ENCODE measurements at places on chromosomes 5 and 9. TPM values are rescaled to one million over a fixed set of nuclear protein-coding genes. Genes with fewer than 3 reads are reported as not detected.

- H3K4me3 ChIP-seq = no peak overlapping the region
- no peaks in the 10 kb centered on the region for H3K27me3 ChIP-seq
- DNase-seq = no peak
- no peaks in the 10 kb centered on the region for H3K36me3 ChIP-seq
- no peak overlapping the region for H3K27ac ChIP-seq
These were observed 178.7 kb downstream of the FAM170A start for GRCh38 chr5:119808024-119808423.

DNA sequence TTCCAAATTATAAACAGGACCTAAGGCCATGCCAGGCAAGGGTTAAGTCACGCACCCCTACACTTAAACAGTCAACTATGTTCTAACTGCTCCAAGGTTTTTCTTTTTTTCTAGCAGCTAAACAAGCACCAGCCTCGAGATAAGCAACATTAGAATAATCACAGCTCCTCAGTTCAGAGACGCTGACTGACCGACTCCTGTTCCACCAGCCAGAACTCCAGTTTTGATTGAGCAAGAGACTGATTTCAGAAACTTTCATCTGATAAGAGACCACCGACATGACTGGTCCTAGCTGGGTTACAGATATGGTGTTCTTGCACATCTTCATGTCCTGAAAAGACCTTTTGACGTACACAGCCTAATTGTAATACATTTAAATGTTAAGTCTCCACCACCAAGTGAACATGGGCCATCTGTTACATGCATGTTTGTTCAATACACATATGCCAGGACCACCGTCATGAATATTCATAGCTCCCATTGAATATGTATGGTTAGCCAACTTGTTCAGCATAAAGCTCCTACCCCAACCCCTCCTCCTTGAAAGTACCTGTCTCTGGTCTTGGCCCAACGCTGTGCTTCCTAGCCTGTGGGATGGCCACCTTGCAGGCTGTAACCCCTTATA is 23.7 kb upstream of the OTULINL start:
- H3K4me1 ChIP-seq = no peaks in the 10 kb centered on the region
- H3K4me3 ChIP-seq = no peak overlapping the region
- no peak overlapping the region for H3K27ac ChIP-seq
- no peaks in the 10 kb centered on the region for H3K36me3 ChIP-seq
- no peak for DNase-seq
- H3K27me3 ChIP-seq = no peaks in the 10 kb centered on the region

GRCh38 chr9:7533376-7534090 is 266.0 kb downstream of the DMAC1 start:
- no peaks in the 10 kb centered on the region for H3K4me1 ChIP-seq
- H3K36me3 ChIP-seq = no peaks in the 10 kb centered on the region
- H3K27me3 ChIP-seq = no peaks in the 10 kb centered on the region

- H3K4me1 ChIP-seq = no peaks in the 10 kb centered on the region
- DNase-seq = peak; percentile 42
- no peaks in the 10 kb centered on the region for H3K36me3 ChIP-seq
- H3K4me3 ChIP-seq = no peak overlapping the region
- H3K27ac ChIP-seq = no peak overlapping the region
These were observed 117.1 kb downstream of the CMYA5 start for GRCh38 chr5:79806741-79807140.

DNA sequence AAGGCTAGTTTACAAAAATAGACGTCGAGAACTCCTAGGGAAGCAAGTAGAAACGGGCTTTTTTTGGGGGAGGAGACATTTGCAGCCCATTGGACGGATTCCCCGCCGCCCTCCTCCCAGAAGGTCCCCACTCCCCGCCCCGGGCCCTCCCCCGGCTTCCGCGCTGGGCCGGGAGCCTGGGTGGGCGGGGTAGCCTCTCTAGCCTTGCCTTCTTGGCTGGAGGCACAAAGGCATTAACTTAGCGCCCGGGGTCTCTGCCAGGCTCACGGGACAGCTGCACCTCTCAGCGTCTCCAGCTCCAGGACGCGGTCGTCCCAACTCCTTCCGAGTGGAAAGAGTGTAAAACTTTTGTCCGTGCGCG is at the start of gene DMRTA1:
TSS of gene DMRTA1 (plus strand) at position 236 of the 361 bp plus-strand sequence. CDS start 242 bp downstream, outside the sequence.
- peak within 1 kb of the TSS; percentile 57 for H3K4me3 ChIP-seq
- no peaks in the 10 kb centered on the region for H3K4me1 ChIP-seq
- H3K27ac ChIP-seq = no peak within 1 kb of the TSS
- peak; percentile 80 for DNase-seq

DNA sequence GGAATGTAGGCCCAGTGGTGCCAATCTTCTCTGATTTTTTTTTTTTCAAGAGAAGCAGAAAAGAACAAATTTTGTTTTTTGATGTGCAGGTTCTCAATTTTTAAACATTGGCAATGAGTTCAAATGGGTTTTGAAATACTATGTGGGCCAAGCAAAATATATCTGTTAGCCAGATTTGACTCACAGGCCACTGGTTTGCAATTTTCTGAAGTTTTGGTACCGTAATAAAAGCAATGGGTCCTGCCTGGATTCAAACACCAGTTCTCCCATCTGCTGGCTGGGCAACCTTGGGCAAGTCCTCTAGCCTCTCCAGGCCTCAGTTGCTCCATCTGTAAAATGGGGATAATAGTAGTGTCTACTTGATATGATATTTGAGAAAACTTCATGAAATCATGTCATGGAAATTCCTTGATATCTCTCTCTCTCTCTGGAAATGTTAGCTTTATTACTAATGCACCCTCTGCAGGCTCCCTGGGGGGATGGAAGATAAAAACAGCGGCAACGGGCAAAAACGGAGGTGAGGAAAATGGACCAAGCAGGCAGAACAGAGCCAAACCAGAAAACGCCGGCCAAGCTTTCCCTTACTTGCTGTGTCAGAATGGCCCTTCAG is 63.4 kb downstream of the SMIM23 start:
- no peak for DNase-seq
- H3K4me1 ChIP-seq = no peaks in the 10 kb centered on the region
- no peaks in the 10 kb centered on the region for H3K27me3 ChIP-seq
- no peak overlapping the region for H3K4me3 ChIP-seq

GRCh38 chr5:60473654-60474053 is 226.3 kb downstream of the DEPDC1B start:
- H3K27me3 ChIP-seq = no peaks in the 10 kb centered on the region
- no peaks in the 10 kb centered on the region for H3K36me3 ChIP-seq
- DNase-seq = no peak
- H3K4me1 ChIP-seq = no peaks in the 10 kb centered on the region
- no peak overlapping the region for H3K27ac ChIP-seq

DNA sequence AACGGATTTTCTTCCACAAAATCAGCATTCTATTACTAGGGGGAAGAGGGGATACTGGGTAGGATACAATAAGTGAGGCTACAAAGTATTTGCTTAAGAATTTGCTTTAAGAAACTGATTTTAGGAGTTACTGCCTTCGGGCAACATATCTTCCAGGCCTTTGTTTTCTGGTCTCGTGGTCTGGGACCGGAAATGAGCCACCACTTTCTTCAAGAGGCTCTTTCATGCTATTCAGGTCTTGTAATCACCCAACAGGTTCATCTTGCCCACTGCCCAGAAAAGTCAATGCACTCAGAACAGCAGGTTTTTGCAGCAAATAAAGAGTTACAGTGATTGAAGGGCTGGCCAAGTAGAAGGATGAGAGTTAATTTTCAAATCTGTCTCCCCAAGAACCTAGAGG is 6.6 kb upstream of the AOPEP start:
- no peaks in the 10 kb centered on the region for H3K27me3 ChIP-seq
- H3K36me3 ChIP-seq = no peaks in the 10 kb centered on the region
- no peak overlapping the region for H3K4me3 ChIP-seq
- H3K4me1 ChIP-seq = no peaks in the 10 kb centered on the region
- no peak overlapping the region for H3K27ac ChIP-seq

The NR6A1 gene
- 92.1 TPM for total RNA-seq

The IFNB1 gene
- not detected for total RNA-seq

The FOXD4L6 gene
- not detected for total RNA-seq

All from testis (tissue), 5 donors.